ENCODE measurements at places on chromosomes 5 and 9.

DNA sequence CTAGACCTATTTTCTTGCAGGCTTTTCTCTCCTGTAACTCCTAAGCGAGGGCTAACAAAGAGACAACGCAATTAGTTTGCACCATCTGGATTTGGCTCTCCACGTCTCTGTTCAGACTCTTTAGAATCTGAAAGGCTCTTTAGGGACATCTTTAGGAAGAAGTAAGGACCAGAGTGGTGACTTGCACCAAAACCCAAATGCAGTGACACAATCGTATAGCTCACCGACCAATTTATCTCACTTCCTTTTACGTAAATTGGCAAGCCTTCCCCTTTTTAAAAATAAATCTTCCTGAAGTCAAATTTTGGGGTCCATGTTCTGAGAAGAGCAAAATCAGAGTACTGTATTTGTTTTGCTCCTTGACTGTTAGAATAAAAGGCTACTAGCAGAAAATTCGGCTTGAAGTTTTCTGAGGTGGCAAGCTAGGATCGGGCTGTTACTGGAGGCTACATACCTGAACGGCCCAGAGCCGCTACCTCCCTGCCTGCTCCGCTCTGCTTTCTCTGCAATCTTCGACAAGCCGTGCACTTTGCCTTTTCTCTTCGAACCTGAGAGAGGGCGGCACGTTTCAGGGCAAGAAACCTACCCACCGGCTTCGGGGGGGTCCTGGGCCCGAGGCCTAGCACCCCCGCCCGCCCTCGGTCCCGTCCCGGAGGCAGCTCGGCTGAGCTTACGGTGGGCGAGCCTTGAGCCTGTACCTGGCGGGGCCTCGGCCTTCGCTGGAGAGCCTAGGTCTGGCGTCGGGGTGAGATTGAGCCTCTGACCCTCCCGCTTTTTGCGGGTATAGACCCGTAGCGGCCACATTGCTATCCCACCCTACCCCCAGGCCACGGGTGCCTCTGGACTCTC lies 537 bp downstream of the MEIKIN start:
- no peak for DNase-seq

DNA sequence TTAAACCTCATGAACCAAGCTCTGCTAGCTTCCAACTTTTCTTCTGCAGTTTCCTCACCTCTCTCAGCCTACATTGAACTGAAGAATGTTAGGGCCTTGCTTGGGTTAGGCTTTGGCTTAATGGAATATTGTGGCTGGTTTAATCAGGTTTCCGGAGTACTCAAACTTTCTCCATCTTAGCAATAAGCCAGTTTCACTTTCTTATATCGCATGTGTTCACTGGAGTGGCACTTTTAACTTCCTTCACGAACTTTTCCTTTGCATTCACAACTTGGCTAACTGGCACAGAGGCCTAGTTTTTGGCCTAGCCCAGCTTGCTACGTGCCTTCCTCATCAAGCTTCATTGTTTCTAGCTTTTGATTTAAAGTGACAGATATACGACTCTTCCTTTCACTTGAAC lies 81.0 kb upstream of the MAST4 start:
- DNase-seq = no peak

DNA sequence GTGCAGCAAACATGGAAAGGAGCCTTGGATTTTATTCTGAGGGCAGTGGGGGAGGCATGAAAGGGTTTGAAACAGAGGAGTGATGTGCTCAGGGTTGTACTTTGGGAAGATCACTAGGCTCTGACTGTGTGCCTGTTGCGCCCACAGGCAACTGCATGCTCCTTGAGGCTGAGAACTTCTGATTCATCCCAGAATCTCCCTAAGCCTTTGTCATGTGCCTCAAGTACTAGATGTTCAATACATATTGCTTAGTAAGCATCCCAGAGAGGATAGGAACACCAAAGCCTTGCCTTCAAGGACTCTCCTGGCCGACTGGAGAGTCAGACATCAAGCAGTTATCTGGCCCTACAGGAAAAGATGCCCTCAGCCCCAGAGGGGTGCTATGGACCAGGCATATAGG lies 54.1 kb downstream of the ARHGEF37 start:
- DNase-seq = no peak

DNA sequence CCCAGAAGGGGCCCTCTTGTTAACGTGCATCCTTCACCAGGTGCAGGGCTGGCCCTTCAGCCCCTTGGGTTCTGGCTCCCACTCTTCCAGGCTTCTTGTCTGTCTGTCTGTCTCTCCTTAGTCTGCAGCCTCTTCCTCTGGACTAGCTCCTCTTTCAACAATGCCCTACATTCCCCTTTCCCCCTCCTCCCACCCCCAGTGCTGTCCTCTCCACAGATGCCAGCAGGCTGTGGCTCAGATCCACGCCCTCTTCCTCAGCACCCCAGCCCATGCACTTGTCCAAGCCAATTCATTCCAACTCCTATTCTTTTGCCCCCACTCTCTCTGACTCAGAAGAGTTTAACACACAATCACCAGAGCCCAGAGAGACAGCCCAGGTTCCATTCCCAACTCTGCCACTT lies 45.2 kb upstream of the ALDH1B1 start:
- no peak for DNase-seq

DNA sequence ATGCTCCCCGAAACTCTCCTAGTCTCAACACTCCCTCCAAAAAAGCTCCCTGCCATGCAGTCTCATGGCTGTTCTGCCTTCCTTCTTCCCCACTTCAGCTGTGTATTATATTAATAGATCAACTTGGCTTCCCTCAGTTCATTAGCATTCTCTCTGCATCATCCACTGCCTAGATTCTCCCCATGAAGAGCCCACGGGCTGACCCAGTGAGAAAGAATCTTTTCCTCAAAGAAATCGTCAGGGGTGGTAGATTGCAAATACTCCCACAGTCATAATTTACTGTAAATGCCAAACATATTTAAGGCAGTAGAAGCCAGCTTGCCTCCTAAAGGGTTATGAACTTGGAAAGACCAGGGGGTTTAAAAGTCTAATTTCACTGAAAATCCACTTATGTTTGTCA lies 33.5 kb downstream of the GNA14 start:
- DNase-seq = no peak

DNA sequence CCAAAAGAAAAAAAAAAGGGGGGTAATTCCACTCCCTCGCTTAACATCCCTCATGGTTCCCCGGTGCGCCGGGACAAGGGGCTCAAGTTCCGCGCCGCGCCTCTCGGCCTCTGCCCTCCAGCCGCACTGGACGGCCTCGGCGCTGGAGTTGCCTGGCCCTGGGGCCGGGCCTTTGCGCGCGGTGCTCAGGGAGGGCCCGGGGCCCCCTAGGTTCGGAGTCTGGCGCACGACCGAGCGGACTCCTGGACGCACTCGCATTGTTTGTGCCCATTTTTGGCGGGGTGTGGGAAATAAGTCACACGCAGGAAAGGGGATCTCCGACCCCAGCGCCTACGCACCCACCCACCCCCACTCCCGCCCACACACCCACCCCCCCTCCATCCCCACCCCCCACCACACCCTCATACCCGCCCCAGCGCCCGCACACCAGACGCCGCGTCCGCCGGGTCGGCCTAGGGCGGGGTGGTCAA lies 381 bp downstream of the MED22 start:
- DNase-seq = no peak

- no peak for DNase-seq
These were observed 211.3 kb upstream of the PRR16 start for GRCh38 chr5:120252839-120253238.

- DNase-seq = no peak
These were observed 1.6 kb upstream of the TTC33 start for GRCh38 chr5:40757400-40757799.

Data from right renal pelvis (tissue), 4 donors.